ENCODE measurements at places on chromosomes 1 and 21. TPM values are rescaled to one million over a fixed set of nuclear protein-coding genes. Genes with fewer than 3 reads are reported as not detected.

CHI3L2 gene
- total RNA-seq: 128 TPM

CR1L gene
- not detected for total RNA-seq

FNBP1L gene
- total RNA-seq: 16.4 TPM

FCGR3B gene
- not detected for total RNA-seq

ZMPSTE24 gene
- total RNA-seq: 108 TPM

DNAI4 gene
- 15.9 TPM for total RNA-seq

C1orf232 gene
- not detected for total RNA-seq

GPA33 gene
- not detected for total RNA-seq

UBL4B gene
- 0.32 TPM for total RNA-seq

TLR5 gene
- 1.2 TPM for total RNA-seq

SOX13 gene
- total RNA-seq: 1.8 TPM

AGT gene
- 2.1 TPM for total RNA-seq

HTR6 gene
- not detected for total RNA-seq

DNM3 gene
- 2.4 TPM for total RNA-seq

NOS1AP gene
- 0.97 TPM for total RNA-seq

OSBPL9 gene
- 70.0 TPM for total RNA-seq

RGSL1 gene
- not detected for total RNA-seq

TMEM81 gene
- total RNA-seq: 1.3 TPM

CLCA4 gene
- total RNA-seq: not detected

OBSCN gene
- 5.0 TPM for total RNA-seq

Data from articular chondrocyte of knee joint (primary cell).